ENCODE measurements at places on chromosomes 7 and 10.
A peak's percentile ranks its signal among the peaks of the same experiment; 100 is the strongest.

DNA sequence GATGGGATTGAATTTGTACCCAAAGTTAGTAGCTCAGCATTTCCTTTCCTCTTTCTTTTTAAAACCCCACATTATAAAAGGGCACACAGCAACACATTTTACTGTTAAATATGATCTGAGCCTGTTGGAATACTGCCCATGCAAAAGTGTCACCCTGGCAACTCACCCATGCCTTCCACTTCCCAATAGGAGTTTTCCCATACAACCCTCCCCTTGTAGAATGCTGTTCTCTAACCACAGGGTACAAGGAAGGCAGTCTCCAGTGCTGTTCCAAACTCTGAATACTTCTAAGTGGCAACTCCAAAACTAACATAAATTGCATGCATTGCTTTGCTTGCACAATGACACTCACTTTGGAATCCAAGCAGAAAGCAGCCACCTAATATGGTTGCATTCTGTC, 60.8 kb downstream of the NRCAM start:
- no peak for DNase-seq
- H3K27me3 ChIP-seq = no peaks in the 10 kb centered on the region
- H3K4me1 ChIP-seq = no peaks in the 10 kb centered on the region
- H3K36me3 ChIP-seq = no peaks in the 10 kb centered on the region
- no peak overlapping the region for H3K27ac ChIP-seq

DNA sequence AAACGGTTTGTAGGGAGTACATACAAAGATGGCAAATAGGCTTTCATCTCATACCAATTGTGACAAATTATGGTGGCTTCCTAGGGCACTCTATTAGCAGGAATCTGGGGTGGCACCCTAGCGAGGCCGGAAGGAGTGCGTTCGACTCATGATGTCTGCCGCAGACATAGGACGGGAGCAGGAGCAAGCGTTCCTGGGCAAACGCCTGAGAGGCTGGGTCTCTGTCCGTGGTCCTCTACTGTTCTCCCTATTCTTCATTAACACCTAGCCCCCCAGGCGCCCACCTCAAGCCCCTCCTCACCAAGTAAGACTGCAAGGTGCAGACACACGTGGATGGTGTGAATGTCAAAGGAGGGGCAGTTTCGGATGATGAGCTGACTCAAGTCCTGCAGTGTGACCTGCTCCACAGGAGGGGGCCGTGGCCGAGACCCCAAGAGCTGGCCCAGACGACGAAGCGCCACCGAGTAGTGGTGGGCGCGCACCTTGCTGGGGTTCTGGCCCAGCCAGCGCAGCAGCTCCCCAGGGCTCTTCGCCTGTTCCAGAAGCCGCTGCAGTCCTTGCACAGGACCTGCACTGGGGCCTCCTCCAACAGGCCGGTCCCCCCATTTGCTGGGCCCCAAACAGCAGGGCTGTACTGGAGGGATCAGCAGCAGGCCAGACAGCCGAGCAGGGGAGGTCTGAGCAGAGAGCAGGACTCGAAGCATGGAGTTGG, 1.3 kb downstream of the FASTK start:
- H3K4me3 ChIP-seq = peak overlapping the region; percentile 93
- H3K27ac ChIP-seq = no peak overlapping the region
- peaks cover 13% of the 10 kb centered on the region for H3K36me3 ChIP-seq
- no peak for DNase-seq

DNA sequence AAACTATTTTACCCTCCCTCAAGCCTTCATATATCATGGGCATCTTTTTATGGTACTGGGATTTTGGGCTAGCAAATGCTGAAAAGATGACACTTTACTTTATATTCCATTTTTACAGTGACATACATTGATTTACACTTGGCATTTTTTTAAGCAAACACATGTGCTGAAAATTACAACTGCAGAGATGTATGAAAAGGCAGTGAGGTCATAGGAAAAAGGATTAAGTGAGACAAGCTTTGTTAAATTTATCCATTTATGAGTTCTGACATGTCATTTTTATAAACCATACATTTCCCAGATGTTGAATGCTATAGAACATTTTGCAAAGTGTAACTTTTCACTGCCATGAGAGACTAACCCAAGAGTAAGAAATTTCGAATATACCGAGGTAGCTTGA, 68.8 kb upstream of the RSU1 start:
- no peaks in the 10 kb centered on the region for H3K4me1 ChIP-seq
- no peaks in the 10 kb centered on the region for H3K36me3 ChIP-seq
- DNase-seq = no peak
- H3K27ac ChIP-seq = no peak overlapping the region
- no peak overlapping the region for H3K4me3 ChIP-seq

- H3K27ac ChIP-seq = no peak overlapping the region
- H3K36me3 ChIP-seq = no peaks in the 10 kb centered on the region
- H3K27me3 ChIP-seq = no peaks in the 10 kb centered on the region
- DNase-seq = no peak
- no peaks in the 10 kb centered on the region for H3K4me1 ChIP-seq
Observed at GRCh38 chr7:159062569-159062968, 82.1 kb downstream of the VIPR2 start.

GRCh38 chr7:82805527-82805960, 357.1 kb downstream of the PCLO start:
- H3K4me1 ChIP-seq = no peaks in the 10 kb centered on the region
- DNase-seq = no peak
- no peaks in the 10 kb centered on the region for H3K27me3 ChIP-seq
- H3K36me3 ChIP-seq = no peaks in the 10 kb centered on the region

- H3K27me3 ChIP-seq = no peaks in the 10 kb centered on the region
- peaks cover 6% of the 10 kb centered on the region for H3K4me1 ChIP-seq
- peak; percentile 49 for DNase-seq
- H3K36me3 ChIP-seq = no peaks in the 10 kb centered on the region
- no peak overlapping the region for H3K27ac ChIP-seq
Observed at GRCh38 chr10:71748671-71749191, 24.6 kb downstream of the VSIR start.

- peaks cover 3% of the 10 kb centered on the region for H3K4me1 ChIP-seq
- no peaks in the 10 kb centered on the region for H3K36me3 ChIP-seq
- H3K27me3 ChIP-seq = no peaks in the 10 kb centered on the region
- no peak overlapping the region for H3K4me3 ChIP-seq
- DNase-seq = no peak
- no peak overlapping the region for H3K27ac ChIP-seq
Observed at GRCh38 chr10:31011665-31012022, 20.0 kb downstream of the ZNF438 start.

DNA sequence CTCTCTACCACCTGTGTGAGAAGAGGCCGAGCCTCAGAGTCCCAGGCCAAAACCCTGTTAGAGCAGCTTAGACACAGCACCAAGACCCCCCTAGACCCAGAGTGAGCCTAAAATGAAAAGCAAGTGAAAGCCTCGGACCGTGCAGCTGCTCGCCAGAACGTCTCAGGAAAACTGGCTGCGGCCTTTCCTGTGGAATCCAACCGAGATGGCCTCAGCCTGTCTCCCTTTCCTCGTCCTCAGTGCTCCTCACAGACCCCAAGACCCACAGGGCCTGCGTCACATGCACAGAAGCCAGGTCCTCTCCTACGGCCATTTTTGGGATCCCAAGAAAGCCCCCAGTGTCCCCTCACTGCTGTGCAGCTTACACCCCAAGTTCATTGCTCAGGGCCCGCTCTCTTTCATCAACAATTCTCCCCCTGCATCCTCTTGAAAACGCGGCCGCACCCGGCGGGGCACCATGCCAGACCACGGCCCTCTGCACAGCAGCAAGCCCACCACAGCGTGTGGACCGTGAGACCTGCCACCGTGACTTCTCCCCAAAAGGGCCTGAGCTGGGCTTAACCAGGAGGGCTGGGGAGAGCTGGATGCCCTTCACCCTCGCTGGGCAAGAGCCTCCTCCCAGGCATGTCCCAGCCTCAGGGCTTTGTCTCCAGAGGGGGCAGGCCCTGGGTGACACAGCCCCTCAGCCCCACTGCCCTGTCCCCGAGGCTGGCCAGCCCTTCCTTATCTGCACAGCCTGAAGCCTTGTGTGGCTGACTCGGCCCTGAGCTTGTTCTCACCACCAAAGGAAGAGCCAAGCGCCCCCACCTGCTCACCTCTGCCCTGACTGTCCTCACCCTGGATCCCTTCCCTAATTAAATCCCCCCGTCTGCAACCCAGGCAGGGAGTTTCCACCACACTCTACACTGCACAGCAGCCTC, 142.9 kb downstream of the PTPRN2 start:
- H3K27ac ChIP-seq = no peak overlapping the region
- H3K4me1 ChIP-seq = no peaks in the 10 kb centered on the region
- H3K4me3 ChIP-seq = no peak overlapping the region
- no peaks in the 10 kb centered on the region for H3K27me3 ChIP-seq
- H3K36me3 ChIP-seq = no peaks in the 10 kb centered on the region

GRCh38 chr10:59595593-59595992, 114.1 kb downstream of the SLC16A9 start:
- no peaks in the 10 kb centered on the region for H3K36me3 ChIP-seq
- no peak overlapping the region for H3K4me3 ChIP-seq
- H3K27ac ChIP-seq = no peak overlapping the region
- H3K4me1 ChIP-seq = no peaks in the 10 kb centered on the region
- no peaks in the 10 kb centered on the region for H3K27me3 ChIP-seq
- DNase-seq = no peak

GRCh38 chr10:97791824-97792721, 20.3 kb upstream of the SFRP5 start:
- no peak overlapping the region for H3K27ac ChIP-seq
- no peaks in the 10 kb centered on the region for H3K27me3 ChIP-seq
- no peaks in the 10 kb centered on the region for H3K36me3 ChIP-seq
- H3K4me1 ChIP-seq = peaks cover 3% of the 10 kb centered on the region
- H3K4me3 ChIP-seq = no peak overlapping the region

GRCh38 chr10:128739930-128740329, 613.7 kb upstream of the MKI67 start:
- H3K4me3 ChIP-seq = no peak overlapping the region

GRCh38 chr7:32250003-32250402, 179.8 kb upstream of the PDE1C start:
- no peaks in the 10 kb centered on the region for H3K27me3 ChIP-seq
- H3K36me3 ChIP-seq = no peaks in the 10 kb centered on the region
- H3K4me3 ChIP-seq = no peak overlapping the region
- DNase-seq = no peak
- H3K4me1 ChIP-seq = no peaks in the 10 kb centered on the region
- H3K27ac ChIP-seq = no peak overlapping the region

GRCh38 chr7:150945853-150946420, 32.2 kb downstream of the KCNH2 start:
- no peak overlapping the region for H3K4me3 ChIP-seq
- peaks cover 5% of the 10 kb centered on the region for H3K27me3 ChIP-seq
- no peak for DNase-seq
- H3K36me3 ChIP-seq = no peaks in the 10 kb centered on the region
- H3K27ac ChIP-seq = no peak overlapping the region

DNA sequence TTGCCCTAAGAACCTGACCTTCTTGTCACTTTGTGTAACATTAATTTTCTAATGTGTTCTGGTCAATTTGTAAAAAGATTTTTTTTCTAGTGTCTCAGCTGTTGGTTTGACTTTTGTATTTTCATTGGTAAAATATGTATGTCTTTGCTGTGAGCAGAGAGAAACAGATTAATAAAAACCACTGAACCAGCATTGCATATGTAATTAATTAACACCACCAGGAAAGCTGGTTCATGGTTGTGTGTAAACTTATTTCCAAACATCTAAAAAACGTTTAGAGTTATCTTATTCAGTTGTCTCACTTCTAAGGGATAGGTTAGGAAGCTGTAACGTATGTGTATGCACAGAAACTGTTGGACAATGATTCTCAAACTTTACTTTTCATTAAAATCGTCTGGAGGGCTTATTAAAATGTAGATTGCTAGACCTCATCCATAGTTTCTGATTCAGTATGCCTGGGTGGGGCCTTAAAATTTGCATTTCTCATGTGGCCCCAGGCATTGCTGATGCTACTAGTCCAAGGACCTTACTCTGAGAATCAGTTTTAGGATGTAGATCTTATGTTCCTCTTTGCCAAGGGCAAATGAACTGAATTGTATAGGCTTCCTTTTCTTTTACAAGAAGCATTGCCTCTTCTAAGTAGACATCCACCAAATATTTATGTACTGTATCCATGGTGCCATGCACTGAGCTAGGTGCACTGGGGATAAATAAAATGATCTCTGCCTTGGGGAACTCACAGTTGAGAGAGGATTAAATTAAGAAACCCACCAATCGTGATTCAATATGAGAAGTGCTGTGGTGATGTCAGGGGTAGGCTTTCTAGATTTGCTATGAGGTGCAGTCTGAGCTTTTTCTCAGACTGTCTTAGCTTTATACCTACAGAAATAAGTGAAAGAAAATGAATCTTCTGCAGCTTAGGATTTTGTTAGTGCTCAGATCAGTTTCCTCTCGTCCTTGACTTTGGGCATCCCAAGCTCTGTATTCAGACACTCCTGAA, 98.7 kb downstream of the AUTS2 start:
- H3K27ac ChIP-seq = no peak overlapping the region
- peaks cover 35% of the 10 kb centered on the region for H3K4me1 ChIP-seq
- no peaks in the 10 kb centered on the region for H3K27me3 ChIP-seq
- no peaks in the 10 kb centered on the region for H3K36me3 ChIP-seq
- no peak overlapping the region for H3K4me3 ChIP-seq

- no peaks in the 10 kb centered on the region for H3K27me3 ChIP-seq
- no peaks in the 10 kb centered on the region for H3K4me1 ChIP-seq
- no peak for DNase-seq
- H3K36me3 ChIP-seq = no peaks in the 10 kb centered on the region
Observed at GRCh38 chr7:13055732-13056368, 368.4 kb downstream of the ARL4A start.

GRCh38 chr10:70761031-70761601, 24.1 kb downstream of the TBATA start:
- H3K27me3 ChIP-seq = no peaks in the 10 kb centered on the region
- H3K4me3 ChIP-seq = no peak overlapping the region
- no peak overlapping the region for H3K27ac ChIP-seq

DNA sequence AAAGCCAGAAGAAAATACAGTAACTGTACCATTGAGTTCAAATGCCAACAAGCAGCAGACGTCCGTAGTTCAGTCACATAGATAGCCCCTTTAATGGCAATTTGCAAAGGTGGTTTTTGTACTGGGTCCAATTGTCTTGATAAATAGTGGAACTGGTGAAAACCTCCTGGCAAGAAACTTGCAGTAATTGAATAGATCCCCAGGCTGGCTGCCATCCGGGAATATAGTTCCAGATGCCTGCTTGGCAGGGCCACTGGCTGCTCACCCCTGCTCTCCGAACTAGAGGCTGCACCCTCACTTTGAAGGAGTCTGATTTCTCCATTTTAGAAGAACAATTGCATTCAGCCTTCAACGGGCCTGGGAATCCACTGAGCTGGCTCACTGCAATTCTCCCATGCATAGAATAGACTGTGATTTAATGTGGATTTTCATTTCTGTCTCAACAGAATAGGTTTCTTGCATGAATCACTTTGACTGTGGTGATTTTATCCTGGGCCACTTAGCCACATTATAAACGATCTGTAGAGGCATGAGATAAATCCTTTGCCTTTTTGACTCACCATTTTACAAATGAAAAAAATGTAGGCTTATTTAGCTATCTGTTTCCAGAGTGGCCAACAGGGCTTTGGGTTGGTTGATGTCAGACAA, 35.9 kb upstream of the ELMO1 start:
- H3K27ac ChIP-seq = peak overlapping the region; percentile 74
- DNase-seq = no peak
- H3K27me3 ChIP-seq = no peaks in the 10 kb centered on the region
- H3K36me3 ChIP-seq = no peaks in the 10 kb centered on the region
- H3K4me1 ChIP-seq = peaks cover under 1% of the 10 kb centered on the region

All from endodermal cell (in vitro differentiated cells).